HT-29 (cell line): ENCODE measurements at places on chromosomes 6 and 20.

- DNase-seq: peak; percentile 57
Measured at GRCh38 chr6:85756982-85757381, 114.3 kb upstream of the SYNCRIP start.

GRCh38 chr6:14784596-14785492, 461.0 kb upstream of the JARID2 start:
- no peak for DNase-seq

DNA sequence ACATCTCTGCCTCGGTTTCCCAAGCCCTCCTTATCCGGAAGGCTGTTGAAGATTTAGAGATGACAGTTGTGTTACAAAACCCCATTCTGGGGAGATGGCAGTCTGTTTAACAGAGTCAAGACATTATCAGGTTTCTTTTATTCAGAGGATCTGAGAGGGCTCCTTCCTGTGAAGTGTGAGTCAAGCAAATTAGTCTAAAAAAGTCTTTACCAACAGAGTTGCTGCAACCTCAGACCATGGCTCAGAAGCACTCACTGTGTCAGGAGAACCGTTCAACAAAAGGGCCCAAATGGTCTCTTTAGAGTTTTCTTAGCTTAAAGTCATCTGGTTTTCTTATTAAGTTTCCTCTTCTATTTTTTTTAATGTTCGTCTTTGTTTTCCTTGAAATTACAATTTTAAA, 717.8 kb downstream of the EPM2A start:
- DNase-seq: no peak

GRCh38 chr20:51930775-51931174, 128.5 kb upstream of the SALL4 start:
- DNase-seq: no peak

DNA sequence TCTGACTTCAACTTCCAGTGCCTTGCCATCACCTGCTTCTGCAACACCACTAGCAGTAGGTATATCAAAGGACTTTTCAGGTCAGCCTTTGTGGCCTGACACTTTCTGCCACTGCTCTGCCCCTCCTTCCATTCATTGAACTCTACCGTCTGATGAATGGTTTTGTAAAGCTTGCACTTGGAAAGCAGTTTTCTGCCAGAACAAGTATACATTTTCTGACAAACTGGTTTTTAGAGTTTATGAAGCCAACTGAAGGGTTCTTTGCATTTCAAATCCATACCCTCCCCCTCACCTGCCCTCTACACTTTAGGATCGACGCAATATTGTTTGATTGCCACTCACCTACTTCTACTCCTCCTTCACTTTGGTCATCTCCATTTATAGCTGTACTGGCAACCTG, 603.1 kb downstream of the HACE1 start:
- no peak for DNase-seq

DNA sequence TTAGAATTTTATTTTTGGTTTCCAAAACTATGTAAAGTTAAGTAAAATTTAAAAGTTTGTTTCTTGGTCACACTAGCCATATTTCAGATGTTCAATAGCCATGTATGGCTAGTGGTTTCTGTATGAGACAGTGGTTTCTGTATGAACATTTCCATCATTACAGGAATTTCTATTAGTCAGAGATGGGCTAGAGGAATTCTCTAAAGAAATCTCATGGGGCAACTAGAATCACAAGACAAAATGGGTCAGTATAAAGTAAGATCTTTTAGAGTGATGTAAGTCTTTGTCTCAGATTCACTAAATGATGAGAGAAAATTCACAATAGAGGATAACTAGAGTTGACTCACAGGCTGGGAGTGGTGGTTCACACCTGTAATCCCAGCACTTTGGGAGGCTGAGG, 149.0 kb downstream of the FUT9 start:
- DNase-seq: no peak

DNA sequence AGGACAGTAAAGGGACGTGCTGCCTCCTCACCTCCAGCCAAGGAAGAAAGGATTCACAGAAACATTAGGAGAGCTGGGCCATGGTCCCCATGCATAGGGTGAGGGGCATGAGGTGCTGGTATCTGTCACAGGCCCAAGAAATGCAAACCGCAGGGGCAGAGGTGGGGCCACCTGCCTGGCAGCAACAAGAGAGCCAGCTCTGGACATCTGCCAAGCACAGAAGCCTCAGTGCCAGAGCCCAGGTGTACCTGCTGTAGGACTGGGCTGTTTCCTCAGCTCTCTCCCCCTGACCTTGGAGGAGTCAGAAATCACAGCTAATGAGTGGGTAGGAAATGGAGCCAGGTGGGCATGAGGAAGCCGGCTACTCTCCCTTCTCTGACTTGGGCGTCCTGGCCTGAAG, 45.3 kb downstream of the SLC2A12 start:
- peak; percentile 88 for DNase-seq

DNA sequence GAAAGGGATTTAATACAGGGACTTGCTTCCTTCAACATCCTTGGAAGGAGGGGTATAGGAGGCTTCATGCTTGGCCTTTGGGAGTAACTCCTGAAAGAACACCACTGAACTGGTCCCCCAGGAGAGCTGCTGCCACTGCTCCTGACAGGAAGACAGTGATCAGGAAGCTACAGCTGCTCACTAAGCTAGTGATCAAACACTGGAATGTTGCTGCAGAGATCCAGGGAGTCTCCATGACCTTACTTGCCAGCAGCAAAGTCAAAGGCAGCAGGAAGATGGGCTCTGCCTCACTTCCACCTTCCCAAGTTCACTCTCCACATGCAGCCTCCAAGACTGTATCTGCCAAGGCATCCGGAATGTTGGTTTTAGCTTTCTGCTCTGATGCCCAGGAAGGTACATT, 31.8 kb downstream of the PIM1 start:
- DNase-seq: no peak

GRCh38 chr6:33683051-33683571, 28.4 kb downstream of the UQCC2 start:
- no peak for DNase-seq

DNA sequence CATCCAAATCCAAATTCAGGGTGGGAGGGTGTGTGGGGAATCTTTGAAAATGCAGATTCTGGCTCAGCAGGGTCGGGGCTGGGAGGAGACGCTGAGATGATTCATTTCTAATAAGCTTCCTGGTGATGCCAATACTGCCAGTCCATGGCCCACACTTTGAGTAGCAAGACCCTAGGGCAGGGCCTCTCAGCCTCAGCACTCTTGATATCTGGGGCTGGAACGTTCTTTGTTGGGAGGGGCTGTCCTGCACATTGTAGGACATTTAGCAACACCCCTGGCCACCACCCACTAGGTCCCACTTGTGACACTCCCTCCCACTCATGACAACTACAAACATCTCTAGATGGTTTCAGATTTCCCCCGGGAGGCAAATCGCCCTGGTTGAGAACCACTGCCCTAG, 191.0 kb downstream of the ZDHHC14 start:
- no peak for DNase-seq

DNA sequence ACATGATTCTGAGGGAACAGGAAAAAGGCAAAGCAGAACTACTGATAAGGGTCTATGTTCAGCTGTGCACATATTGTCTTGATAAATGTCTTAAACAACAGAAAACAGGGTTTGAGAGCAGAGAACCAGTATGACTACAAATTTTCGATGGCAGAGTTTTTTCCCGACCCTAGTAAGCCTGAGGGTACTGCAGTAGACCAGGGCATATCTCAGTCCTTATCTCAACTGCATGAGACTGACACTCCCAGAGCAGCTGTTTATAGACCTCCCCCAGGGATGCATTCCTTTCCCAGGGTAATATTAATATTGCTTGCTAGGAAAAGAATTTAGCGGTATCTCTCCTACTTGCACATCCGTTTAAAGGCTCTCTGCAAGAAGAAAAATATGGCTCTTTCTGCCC, 1176.8 kb upstream of the ADGRB3 start:
- DNase-seq: no peak

DNA sequence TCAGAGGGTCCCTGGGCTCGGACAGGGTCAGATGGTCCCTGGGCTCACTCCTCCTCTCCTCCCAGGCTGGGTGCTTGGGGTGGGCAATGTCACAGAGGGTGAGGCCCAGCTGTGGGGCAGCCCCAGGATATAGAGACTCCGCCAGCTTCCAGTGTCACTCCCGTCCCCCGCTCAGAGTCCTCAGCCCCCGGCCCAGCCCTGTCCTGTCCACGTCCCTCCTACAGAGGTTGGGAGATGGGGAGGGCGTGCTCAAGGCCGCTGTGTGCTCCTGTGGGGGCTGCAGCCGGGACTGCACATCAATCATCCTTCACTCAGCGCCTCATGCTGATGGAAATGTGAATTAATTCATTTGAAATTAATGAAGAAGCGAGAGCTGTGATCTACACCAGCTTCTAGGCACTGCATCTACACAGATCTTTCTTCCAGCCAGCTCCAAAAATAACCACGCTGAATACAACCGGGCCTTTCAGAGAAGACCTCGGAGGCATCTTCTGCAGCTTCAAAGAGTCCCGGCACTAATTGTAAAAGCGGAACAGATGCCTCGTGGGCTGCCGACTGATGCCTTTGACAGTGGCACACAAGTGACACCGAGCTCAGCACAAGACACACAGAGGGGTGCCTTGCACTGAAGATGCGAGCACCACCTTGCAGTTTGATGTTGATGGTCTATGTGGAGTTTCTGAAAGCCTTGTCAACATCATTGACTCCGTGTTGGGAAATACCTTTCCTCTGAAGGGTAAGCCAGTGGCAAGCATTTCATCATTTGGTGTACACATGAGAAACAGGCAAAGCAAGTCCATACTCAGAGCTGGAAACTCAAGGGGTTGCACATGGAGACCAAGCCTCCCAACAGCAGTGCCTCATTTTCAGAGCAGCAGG, 39.3 kb downstream of the DACT2 start:
- no peak for DNase-seq

DNA sequence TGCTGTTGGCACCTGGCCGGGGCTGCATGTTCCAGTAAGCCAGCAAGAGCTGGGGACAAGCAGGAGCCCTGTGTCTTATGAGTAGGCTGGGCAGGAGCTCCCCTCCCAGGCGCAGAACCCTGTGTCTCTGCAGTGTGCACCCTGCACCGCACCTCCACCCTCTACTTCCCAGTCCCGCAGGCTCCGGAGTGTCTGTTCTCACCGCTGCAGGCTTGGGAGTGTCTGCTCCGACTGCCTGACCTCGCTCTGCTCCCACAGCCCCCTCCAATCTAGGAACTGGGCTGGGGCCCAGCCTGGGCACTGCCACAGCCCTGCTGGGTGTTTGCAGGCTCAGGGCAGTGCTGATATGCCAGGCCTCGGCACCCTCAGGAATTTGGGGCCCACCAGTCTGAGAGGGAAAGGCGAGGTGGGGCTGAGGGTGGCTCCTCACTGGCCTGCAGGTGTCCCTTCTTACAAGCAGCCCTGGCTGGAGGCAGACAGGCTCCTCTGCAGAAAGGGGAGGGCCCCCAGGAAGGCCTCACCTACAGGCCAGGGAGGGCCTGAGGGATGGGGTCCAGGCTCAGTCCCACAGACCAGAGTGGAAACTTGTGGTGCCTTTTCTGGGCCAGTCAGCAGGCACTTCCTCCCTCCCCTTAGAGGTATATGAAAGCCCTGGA, 871.6 kb upstream of the GJE1 start:
- no peak for DNase-seq

DNA sequence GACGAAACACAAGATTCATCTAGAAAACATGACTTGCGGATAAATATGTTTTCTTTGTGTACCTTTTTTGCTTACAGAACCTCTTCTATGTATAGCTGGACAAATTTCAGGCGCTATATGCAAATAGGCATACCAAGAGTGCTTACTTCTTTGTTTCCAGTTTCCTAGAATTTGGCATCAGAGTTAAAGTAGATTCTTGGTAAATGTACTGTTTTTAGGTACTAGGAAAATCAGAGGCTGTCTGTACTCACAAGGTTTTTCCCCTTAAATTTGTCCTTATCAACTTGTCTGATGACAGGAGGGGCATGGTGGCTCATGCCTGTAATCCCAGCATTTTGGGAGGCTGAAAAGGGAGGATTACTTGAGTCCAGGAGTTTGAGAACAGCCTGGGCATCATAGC, 124.9 kb upstream of the TMEM170B start:
- no peak for DNase-seq

GRCh38 chr6:29011276-29011734, 6.2 kb upstream of the ZNF311 start:
- DNase-seq: no peak

- peak; percentile 63 for DNase-seq
Measured at GRCh38 chr20:62310757-62311121, 7.9 kb downstream of the ADRM1 start.

GRCh38 chr6:152575621-152576150, 61.5 kb downstream of the SYNE1 start:
- DNase-seq: no peak

DNA sequence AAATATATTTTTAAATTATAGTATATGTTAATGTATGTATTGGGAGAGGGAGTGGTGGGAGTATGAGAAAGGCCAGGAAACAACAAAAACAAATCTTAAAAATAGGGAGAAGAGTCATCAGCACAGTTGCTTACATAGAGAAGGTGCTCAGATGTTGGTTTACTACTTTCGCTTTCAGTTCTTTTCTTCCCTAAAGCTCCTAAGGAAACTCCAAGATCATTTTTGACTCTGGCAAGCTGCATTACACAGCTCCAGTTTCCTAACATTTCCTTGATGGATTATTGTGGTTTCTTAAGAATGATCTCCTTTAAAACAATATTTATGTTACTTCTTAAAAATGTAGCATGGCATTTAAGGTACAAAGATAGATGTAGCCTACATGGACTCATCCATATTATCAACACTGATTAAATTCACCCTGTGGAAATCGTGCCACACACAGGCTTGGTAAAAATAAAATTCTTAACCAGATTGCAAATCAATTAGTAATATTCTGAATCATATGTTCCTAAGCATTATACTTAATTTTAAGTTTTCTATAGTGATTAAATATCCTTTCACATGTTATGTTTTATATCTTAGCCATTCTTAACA, 118.0 kb upstream of the MAN1A1 start:
- no peak for DNase-seq

- DNase-seq: no peak
Measured at GRCh38 chr20:40959325-40960092, 69.1 kb upstream of the TOP1 start.

DNA sequence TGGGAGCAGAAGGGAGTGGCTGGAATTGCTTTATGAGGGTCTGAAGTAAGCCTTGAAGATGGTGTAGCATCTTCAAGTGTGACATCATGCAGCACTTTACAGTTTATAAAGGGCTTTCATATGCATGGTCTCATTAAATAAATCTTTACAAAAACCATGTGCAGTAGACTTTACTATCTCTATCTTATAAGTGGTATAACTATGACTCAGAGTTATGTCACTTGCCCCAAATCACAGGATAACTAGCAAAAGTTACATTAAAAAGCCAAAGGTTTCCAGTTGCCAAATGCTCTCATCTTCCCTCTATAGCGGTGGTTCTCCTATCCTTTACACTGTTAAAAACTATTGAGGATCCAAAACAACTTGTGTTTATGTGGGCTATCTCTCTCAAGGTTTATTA, 687.7 kb upstream of the MARCKS start:
- no peak for DNase-seq
